ENCODE measurements at places on chromosomes 2 and 18.

DNA sequence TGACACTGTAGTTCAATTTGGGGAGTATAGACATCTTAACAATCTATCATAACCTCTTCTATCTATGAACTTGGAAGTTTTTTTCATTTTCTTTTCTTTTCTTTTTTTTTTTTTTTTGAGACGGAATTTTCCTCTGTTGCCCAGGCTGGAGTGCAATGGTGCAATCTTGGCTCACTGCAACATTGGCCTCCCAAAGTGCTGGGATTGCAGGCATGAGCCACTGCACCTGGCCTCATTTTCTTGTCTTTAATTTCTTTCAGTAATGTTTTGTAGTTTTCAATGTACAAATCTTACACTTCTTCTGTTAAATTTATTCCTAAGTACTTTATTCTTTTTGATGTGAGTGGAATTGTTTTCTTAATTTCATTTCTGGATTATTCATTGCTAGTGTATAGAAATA lies 14.6 kb downstream of the ASAP2 start:
- DNase-seq: no peak

DNA sequence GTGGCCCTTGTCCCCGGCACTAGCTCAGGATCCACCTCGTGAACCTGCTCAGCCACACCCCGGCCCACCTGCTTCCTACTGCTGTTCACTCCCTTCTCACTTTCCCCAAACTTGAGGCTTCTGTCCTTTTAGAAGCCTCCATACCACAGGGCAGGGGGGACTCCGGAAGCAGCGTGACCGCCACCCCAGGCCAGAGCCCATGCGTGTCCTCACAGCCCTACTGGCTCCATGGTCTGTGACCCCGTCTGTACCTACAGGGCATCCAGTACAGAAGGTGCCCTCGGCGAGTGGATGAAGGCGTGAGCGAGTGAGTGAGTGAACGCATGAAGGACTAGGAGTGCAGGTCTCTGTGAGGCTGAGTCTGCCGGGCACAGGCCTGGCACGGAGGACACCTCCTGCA lies 253.2 kb downstream of the TWIST2 start:
- DNase-seq: no peak

GRCh38 chr2:141534666-141535362 lies 596.0 kb downstream of the LRP1B start:
- no peak for DNase-seq

- no peak for DNase-seq
These were observed 3.1 kb upstream of the GPR17 start for GRCh38 chr2:127642706-127643438.

- DNase-seq: no peak
These were observed 549 bp downstream of the MRPL35 start for GRCh38 chr2:86199834-86200177.

GRCh38 chr18:59272891-59273758 lies at the start of gene RAX:
Gene RAX, minus strand, starts transcription at chr18:59273454. Its CDS starts 248 bp downstream, at chr18:59273206.
- DNase-seq: no peak

- DNase-seq: no peak
These were observed 5.9 kb downstream of the LMAN1 start for GRCh38 chr18:59353079-59353680.

- DNase-seq: no peak
These were observed 391.2 kb upstream of the HNRNPA3 start for GRCh38 chr2:176821350-176821749.

- no peak for DNase-seq
These were observed 80.2 kb upstream of the ASB18 start for GRCh38 chr2:236344446-236344845.

DNA sequence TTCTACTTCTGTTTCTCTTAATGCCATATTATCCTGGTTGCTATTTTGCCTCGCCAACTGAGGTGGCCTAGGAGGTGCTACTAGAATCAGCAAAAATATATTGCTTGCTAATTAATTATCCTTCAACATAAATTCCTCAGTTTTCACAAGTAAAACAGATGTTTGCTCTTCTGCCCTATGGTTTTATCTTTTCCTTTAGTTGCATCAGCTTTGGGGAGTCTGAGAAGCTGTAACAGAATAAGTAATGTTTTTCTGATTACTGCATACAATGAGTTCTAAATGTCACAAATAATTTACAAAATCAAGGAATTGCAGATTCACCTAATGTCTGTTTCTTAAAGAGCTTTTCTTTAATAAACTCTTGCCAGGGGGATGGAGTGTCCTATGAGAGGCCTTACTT lies 36.7 kb downstream of the GULP1 start:
- no peak for DNase-seq

- DNase-seq: no peak
These were observed 86.2 kb downstream of the CRIM1 start for GRCh38 chr2:36441816-36442215.

GRCh38 chr2:1728821-1729220 lies 15.5 kb downstream of the PXDN start:
- peak; percentile 7 for DNase-seq

DNA sequence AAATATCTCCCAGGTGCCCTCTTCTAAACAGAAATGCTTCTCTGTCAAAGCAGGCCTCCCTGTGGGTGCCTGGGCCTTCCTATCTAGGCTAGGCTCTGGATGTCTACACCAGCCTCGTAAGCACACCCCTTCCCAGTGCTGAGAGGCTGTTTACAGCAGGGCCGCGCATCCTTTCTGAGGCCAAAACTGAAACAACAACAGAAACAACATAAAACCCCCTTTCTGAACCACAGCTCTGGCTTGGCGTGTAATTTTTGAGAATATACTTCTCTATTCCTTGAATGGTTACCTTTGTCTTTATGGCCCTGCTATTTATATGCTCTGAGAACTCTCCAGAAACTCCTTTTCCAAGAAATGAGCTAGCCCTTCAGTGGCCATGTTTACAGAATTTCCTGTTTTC lies 118.4 kb downstream of the BCL2L11 start:
- no peak for DNase-seq

GRCh38 chr2:99801327-99801901 lies 311.6 kb upstream of the REV1 start:
- DNase-seq: no peak

DNA sequence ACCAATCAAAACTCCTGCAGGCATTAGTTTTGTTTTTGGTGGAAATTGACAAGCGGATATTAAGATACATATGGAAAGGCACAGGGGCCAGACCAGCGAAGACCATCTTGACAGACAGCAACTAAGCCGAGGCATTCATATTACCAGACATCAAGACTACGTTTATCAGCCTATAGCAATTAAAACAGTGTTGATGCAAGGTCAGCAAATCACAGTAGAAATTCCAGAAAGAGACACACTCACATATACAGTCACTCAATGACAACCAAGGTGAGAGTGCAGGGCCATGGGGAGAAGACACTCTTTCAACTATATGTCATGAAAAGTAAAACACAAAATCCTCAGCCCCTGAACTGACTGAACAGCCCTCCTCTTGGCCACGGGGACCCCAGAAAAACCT lies 164.6 kb downstream of the TPO start:
- peak; percentile 7 for DNase-seq

DNA sequence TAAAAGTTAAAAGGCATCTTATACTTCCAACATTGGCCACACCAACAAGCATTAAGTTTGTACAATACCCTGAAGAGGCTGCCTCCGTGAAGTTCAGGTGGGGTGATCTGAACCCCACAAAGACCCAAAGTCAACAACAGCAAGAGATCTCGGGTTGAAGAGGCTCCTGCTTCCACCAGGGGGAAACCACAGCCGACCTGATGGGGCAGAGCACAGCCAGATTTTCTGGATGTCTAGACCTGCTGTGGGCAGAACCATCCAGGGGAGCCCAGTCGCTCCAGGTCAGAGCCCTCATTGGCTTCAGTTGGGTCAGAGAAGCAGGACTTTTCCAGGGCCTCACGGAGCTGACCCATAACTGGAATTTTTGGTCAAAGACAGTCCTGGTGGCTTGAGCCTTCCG lies 66.5 kb upstream of the ACKR3 start:
- DNase-seq: no peak

Measured in breast epithelium (tissue), 4 donors.